Suppressor macrophage (primary cell): ENCODE measurements at places on chromosomes 12 and 14.

- no peak for DNase-seq
Observed at GRCh38 chr12:30830751-30831150, 76.0 kb upstream of the CAPRIN2 start.

DNA sequence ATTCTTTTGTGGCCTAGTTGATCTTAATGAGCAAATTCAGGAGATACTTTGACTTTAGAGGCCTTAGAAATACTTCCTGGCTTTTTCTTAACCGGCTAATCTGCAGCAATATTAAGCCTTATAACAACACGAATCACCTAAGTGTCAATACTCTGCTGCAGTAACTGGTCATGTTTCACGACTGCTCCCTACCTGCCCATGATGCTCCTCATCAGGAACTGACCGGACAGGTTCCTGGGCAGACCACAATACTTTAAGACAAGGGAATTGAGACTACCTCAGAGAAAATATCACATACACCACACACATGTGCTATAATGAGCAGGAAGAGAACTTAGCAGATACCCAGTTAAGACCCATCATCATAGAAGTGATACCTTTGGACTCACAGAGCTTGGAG lies 211.9 kb upstream of the BMP4 start:
- no peak for DNase-seq

GRCh38 chr14:57560681-57561080 lies 67.0 kb upstream of the CCDC198 start:
- DNase-seq: no peak

GRCh38 chr12:53937596-53938325 lies 870 bp upstream of the HOXC13 start:
- DNase-seq: no peak

GRCh38 chr12:112309797-112310196 lies 72.4 kb downstream of the HECTD4 start:
- no peak for DNase-seq

DNA sequence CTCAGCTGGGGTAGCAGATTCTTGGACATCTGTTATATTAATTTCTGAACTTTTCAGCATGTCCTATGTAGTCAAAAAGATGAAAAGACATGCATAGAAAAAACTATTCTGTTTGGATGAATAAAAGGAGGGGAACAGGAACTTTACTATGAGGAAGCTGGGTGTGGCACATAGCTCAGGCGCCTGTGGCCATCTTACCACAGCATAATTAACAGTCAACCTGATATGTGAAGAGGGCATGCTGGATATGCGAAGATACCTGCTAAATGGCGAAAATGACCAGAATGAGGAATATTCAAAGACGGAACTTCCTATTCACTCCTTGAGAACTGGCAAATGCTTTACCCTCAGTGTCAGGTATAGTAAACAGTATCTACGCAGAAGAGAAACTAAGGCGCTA lies 18.4 kb downstream of the SETD3 start:
- DNase-seq: no peak

GRCh38 chr12:69834576-69834975 lies 9.5 kb downstream of the MYRFL start:
- DNase-seq: no peak

GRCh38 chr12:97292588-97292987 lies 170.0 kb upstream of the RMST start:
- DNase-seq: peak; percentile 43

- no peak for DNase-seq
Observed at GRCh38 chr14:21047378-21047781, 5.2 kb downstream of the RNASE7 start.

- peak; percentile 69 for DNase-seq
Observed at GRCh38 chr12:989751-990660, 1.0 kb upstream of the ERC1 start.

DNA sequence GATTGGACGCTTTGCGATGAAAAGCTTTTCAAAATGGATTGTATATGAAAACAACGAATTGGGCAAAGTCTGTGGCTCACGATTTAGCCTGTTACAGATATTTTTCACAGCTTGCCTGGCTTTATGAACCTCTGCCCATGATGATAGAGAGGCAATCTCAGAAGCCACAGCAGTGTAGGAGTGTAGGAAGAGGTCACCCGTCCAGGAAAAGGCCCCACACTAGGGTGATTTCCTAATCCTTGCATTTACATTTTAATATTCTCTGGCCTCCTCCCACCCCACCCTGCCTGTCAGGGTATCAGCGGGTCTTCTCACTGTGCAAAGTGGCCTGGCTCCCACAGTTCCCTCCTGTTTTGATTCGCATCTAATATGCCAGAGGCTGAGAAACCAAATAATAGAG lies 81.8 kb upstream of the FOXN3 start:
- DNase-seq: peak; percentile 41

DNA sequence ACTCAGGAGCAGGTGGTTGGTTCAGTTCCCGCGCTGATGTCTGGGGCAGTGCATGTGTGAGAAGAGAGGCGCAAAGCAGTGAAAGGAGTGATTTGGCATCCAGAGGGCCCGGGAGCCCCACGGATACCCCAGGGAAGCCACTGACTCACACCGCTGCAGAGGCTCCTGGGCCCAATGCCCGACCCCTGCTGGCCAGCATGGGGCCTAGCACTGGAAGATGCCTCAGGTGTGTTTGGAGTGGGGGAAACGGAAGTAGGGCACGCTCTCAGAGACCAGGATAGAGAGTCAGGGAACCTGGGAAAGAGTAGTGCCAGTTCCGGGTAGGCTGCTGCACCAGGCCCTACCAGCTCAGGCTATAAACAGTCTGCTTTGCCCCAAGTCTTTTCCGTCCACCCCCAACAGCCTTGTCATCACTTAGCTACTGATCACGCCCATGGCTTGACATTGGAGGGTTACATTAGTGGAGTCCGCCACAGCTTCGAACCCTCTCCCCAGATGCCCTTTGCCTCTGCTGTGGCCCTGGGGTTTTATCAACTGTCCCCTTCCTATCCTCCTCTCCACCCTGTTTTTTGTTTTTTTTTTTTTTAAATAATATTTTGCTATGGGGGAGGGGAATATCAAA lies 9.5 kb upstream of the CSAD start:
- peak; percentile 47 for DNase-seq

GRCh38 chr12:114729731-114730130 lies 45.8 kb upstream of the TBX3 start:
- no peak for DNase-seq

- peak; percentile 71 for DNase-seq
Observed at GRCh38 chr12:115341442-115341841, 657.5 kb upstream of the TBX3 start.

DNA sequence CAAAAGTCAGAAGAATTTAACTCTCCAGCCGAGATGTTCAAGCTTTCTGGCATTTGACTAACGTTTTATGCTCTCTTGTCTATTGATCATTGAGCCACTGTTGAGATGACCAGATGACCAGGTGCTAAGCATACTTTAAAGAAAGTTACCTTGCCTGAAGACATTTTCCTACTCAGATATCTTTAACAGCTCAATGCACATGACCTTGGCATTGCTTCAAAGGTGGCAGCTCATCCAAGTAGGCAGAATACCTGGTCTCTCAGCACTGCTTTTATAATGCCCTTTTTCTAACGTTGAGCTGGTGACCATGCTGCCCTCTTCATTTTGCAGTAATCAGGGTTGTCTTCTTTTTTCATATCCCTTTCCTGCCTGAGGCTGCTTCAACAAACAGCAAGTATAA lies 358.1 kb downstream of the RAD51B start:
- no peak for DNase-seq

GRCh38 chr12:66002812-66003211 lies 127.7 kb downstream of the LLPH start:
- DNase-seq: no peak

- DNase-seq: peak; percentile 56
Observed at GRCh38 chr12:102300824-102301461, 103.3 kb upstream of the PMCH start.

DNA sequence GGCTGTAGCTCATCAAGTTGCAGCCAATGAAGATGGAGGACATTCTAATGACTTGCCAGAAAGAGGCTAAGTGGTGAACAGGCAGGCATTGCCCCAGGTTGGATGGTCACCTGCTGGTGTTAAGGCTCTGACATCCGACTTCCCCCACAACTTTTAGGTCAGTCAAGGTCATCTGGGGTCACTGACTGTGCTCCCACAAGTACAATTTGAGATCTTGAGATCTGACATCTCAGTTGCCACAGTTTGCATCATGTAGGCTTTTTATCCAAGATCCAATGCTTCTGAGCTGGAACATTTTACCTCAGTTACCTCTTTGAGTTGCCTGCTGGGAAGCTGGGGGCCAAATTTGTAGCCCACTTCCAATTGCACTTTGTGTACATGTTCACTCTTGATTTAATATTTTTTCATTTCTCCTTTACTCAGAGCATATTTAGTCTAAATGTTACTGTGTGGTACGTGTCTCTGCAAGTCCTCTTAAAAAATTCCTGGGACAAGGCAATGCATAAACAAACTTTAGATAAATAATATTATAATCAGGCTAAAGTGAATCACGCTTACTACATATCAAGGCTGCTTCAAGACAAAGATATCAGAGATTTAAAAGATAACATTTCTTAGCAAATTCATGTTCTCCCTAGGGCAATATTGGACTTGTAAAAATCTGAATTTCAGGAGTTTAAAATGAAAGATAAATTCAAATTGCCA lies 61.4 kb downstream of the SEL1L start:
- DNase-seq: no peak

DNA sequence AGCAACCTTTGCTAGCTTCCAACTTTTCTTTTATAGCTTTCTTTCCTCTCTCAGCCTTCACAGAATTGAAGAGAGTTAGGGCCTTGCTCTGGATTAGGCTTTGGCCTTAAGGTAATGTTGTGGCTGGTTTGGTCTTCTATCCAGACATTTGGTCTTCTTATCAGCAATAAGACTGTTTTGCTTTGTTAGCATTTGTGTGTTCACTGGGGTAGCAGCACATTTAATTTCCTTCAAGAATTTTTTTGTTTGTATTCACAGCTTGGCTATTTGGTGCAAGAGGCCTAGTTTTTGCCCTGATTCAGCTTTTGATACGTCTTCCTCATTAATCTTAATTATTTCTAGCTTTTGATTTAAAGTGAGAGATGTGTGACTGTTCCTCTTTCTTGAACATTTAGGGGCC lies 130.8 kb downstream of the RAD51B start:
- DNase-seq: no peak

DNA sequence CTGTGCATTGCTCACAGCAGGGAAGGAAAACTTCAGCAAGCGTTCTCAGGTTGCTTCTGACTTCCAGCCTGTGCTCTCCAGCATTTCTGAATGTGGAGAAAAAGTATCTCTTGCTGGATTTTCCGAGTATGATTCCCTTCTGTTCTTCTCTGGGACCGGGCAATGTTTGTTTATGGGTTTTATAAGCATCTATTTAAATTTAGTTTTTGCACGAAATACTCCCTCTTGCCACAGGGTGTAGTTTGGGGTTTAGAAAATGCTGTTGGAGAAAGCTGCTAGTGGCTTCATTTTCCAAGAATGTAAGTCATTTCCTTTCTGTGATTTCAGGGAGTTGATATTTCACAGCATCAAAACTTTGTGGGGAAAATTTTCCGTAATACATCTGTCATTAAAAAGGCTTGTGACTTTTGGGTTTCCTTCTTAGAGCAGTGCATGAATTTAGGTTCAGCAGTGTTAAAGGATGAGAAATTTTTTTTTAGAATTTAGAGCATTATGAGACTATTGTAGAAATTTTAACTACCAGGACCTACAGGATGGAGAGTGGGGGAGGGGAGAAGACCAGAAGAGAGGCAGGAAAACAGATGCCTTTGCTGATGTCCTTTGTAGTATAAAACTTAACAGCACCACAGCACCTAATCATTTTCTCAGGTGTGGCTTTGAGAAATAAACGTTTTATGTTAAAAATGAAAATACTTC lies 1.5 kb downstream of the FRMD6 start:
- peak; percentile 21 for DNase-seq

DNA sequence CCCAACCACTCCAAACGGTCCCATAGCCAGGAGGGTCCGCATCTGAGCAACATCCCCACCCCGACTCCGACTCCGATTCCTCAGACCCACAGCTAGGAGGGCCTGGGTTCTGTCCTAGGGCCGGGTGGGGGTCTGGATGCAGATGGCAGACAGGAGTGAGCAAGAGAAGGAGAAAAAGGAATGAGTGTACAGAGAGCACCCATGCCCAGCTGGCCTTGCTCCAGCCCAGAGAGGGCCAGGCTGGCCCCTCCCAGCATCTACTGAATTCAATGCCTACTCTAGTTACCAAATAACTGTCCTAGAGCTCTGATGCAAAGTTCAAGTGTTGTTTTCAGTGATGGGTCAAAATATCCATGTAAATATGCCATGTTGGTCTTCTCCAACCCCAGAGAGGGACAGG lies 40.8 kb downstream of the VDR start:
- DNase-seq: no peak

GRCh38 chr12:72035625-72036024 lies 97.0 kb downstream of the TPH2 start:
- DNase-seq: no peak

DNA sequence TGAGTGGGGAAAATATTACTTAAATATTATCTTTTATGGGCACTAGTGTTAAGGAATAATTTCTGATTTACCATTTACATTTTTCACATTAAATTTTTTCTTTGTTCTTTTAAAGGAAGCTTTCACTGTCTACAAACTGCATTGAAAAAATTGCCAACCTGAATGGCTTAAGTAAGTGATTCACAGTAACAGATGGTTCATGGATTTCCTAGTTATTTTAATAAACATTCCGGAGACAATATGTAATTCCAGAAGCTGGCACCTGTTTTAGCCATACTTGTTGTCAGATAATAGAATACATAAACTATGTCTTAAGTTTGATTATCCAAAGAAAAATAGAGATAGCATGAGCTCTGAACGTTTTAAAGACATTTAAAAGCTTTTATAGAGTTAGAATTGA lies 17.1 kb downstream of the DNAL1 start:
- no peak for DNase-seq

GRCh38 chr14:56065621-56066290 lies 52.5 kb upstream of the PELI2 start:
- DNase-seq: no peak

DNA sequence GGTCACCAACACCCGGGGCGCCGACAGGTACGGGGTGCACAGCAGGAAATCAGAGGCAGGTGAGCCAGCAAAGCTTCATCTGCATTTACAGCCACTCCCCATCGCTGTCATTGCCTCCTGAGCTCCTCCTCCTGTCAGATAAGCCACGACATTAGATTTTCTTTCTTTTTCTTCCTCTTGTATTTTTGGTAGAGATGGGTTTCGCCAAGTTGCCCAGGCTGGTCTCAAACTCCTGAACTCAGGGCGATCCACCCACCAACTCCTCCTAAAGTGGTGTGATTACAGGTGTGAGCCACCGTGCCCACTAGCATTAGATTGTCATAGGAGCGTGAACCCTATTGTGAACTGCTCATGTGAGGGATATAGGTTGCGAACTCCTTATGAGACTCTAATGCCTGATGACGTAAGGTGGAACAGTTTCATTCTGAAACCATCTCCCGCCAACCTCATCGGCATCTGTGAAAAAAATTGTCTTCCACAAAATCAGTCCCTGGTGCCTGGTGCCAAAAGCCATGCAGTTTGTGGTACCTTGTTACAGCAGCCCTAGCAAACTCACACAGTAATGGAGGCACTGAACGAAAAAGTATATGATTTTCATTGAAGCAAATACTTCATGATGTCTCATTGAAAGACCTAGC lies 1.5 kb downstream of the STYK1 start:
- no peak for DNase-seq

- no peak for DNase-seq
Observed at GRCh38 chr14:94217116-94217515, 43.0 kb downstream of the PPP4R4 start.
